ENCODE measurements at places on chromosomes 11 and 22.

GRCh38 chr11:19524171-19524671 is 188.4 kb upstream of the NAV2 start:
- DNase-seq, result peak; percentile 63

DNA sequence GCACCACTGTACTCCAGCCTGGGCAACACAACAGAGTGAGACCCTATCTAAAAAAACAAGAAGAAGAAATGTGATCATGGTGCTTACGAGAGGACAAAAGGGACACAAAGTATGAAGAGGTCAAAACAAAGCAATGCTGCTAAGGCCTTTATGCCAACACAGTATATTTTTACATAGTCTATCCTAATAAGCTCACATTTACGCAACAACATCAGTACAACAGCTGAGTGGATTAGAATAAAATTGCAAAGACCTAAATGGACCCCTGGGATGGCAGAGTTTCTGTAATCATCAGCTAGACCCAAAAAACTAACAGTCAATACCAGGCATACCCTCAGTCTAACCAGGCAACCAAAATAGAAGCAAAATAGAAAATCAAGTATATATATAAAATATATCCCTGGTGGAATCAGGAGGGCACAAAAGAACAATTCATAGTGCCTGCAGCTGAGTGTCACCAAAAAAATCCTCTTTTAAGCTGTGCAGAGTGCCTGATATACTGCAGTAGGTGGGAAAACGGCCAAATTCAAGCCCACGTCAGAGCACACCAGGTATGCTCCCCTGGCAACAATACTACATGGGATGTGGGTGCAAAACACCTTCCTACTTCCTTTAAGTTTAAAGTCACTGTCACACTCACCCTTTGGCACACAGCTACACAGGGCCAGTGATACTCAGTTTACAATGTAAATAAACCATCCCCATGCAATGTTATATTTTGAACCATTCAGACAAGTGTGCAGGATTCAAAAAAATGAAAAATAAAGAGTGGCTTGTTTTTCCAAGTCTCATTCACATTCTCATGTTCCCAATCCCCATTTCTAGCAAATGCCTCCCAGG is 57.8 kb downstream of the RBFOX2 start:
- no peak for DNase-seq

DNA sequence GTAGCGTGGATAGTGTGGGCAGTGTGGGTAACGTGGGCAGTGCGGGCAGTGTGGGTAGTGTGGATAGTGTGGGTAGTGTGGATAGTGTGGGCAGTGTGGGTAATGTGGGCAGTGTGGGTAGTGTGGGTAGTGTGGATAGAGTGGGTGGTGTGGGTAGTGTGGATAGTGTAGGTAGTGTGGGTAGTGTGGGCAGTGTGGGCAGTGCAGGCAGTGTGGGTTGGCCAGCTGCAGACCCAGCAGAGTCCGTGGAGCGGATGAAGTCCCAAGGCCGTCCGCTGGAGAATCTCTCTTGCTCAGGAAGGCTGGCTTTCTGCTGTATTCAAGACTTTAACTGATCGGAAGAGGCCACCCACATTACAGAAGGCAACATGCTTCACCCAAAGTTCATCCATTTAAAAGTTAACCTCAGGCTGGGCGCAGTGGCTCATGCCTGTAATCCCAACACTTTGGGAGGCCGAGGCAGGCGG is 26.1 kb upstream of the KRTAP5-6 start:
- no peak for DNase-seq

DNA sequence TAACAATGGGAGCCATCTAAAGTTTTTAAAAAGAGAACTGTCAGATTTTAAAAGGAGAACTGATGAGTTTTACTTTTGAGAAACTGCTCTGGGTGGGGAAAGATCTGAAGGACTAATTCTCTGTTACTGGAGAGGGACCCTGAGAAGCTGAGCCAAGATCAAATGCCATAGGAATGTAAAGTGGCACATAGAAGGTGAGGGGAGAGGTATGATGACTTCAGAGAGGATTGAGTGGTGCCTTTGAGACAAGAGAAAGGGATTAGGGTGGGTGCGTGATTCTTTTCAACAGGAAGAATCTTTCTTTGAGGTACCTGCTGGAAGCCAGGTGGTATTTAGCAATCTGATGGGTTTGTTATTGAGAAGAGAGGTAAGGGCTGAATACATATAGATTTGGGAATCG is 9.0 kb downstream of the CRKL start:
- no peak for DNase-seq
